ENCODE measurements at places on chromosomes 6 and 20.

- no peak for DNase-seq
Measured at GRCh38 chr6:35596448-35597442, 84.0 kb upstream of the TULP1 start.

DNA sequence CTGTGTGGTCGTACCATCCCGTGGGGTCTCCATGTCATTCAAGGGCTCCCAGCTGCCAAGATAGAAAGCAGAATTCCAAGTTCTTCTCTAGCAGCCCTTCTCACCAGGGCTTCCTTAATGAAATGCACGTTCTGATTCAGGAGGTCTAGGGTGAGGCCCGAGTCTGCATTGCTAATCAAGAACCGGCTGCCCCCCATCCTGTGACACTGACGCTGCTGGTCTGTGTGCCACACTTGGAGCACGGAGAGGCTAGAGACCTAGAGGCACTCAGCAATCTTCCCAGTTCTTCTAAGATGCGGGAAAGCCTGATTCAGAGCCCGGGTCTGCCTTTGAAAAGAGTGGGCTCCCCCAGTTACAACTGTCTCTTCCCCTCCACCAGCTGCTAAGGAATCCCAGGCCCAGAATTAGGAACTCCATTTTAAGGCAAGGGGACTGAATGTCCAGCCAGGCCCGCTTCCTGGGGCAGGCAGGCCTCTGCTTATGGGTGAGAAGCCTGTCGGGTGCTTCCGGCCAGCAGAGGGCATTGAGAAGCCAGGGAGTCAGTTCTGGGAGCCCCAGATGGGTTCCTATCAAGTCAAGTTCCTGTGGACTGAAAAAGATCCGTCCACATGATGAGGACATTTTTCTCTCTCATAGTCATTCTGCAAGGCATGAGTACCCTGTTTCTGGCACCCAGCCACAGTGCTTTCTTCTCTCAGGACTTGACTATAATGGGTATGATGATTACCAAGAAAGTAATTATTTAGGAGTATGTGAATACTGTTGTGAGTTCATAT is 69.8 kb upstream of the RIN2 start:
- no peak for DNase-seq

DNA sequence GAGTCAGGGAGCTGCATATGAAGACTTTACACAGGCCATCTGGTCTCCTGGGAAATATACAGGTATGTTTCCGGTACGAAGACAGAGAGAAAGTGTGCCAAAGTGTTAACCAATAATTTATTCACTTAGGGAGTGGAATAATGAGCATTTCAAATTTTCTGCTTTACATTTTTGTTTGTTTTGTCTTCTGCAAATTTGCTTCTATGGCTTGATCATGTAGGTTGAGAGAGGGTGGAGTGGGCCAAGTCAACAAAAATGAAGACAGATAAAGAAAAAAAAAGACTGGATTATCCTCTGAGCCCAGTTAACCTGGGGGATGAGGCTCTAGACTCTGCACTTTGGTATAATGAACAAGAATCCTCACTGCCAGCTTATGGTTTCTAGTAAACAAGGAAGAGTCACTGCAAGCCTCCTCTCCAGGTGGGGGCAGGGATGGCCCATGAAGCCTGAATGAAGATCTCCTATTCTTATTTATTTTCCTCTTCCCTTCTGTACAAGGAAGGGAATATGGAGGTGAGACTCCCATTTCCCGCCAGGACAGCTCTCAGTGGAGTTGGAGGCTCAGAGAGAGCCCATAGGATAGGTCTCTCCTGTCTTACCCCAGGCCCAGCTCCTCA is 37.7 kb downstream of the KCNK17 start:
- no peak for DNase-seq

DNA sequence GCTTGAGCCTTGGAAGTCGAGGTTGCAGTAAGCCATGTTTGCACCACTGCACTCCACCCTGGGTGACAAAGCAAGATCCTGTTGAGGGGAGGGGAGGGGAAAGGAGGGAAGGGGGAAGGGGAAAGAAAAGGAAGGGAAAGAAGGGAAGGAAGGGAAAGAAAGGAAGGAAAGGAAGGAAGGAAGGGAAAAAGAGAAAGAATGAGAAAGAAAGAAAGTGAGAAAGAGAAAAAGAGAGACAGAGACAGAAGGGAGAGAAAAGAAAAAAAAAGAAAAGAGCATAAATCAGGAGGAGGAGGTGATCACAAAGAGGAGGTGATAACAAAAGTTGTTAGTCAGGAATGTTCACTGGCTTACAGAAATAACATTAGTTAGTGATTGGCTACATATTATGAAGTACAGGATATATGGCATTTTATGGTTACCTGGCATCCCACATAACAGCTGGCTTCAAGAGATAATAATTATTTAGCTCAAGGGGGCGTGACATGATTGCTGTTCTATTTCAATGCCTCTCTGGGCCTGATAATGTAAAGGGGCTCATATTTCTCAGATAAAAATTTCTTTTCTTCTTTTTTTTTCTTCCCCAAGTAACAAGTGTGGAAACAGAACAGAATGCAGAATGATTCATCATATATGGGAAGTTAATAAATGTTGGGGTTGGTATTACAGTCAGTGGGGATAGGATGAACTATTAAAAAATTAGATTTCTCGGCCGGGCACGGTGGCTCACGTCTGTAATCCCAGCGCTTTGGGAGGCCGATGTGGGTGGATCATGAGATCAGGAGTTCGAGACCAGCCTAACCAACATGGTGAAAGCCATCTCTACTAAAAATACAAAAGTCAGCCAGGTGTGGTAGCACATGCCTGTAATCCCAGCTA is 27.1 kb downstream of the SAMHD1 start:
- DNase-seq = no peak

- DNase-seq = no peak
Measured at GRCh38 chr20:20334489-20334888, 33.4 kb upstream of the INSM1 start.

DNA sequence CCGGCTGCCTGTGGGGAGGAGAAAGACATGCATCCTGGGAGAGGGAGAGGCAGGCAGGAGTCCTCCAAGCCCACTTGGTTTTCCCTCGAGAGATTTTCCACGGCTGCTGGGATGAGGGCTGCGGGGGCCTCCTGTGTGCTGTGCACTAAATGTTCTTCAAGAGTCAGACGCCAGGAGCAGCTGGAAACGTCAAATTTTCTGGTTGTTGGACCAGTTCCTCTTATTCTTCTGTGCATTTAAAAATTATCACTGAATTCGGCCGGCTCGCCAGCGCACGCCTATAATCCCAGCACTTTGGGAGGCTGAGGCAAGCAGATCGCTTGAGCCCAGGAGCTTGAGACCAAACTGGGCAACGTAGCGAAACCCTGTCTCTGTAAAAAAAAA is 32.8 kb upstream of the NTSR1 start:
- no peak for DNase-seq

DNA sequence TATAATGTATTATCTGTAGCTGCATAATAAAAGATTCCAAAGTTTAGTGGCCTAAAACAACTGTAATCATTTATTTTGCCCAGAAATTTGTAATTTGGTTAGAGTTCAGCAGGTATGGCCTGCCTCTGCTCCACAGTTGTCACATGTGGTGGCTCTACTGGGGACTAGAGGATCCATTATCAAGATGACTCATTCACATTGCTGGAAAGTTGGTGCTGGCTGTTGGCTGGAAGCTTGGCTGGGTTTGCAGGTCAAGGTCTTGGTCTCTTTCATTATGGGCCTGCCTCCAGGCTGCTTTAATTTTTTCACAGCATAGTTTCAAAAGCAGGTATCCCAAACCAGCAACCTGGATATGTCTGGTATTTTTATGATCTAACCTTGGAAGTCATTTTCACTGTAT is 17.6 kb downstream of the TRDN start:
- no peak for DNase-seq
